ENCODE measurements at places on chromosomes 4 and X. TPM values are rescaled to one million over a fixed set of nuclear protein-coding genes. Genes with fewer than 3 reads are reported as not detected.

Gene KLHL13
- total RNA-seq = 35.2 TPM

Gene IL21
- total RNA-seq = not detected

Gene SYN1
- 20.2 TPM for total RNA-seq

Gene MGAT4D
- total RNA-seq = not detected

Gene BDH2
- total RNA-seq = 12.5 TPM

Gene CD38
- 8.9 TPM for total RNA-seq

Data from temporal lobe (tissue), 4 donors.